IPS DF 19.7 (cell line): ENCODE measurements at places on chromosomes 11 and 22.

DNA sequence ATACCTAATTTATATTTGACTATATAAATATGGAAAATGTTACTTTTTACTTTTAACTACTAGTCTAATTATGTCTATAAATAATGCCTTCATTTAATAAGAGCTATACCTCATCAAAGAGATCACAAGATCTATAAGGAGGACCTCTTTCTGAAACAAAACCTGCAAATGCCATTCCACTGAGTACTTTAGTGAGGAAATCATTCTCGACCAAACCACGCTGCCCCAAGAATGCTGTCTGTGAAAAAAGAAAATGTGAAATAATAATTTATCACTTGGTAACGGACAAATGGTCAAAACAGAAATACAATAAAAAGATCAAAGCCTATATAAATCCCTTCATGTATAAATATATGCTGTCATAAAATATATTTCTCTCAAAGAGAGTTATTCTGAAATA is 301.7 kb downstream of the SBF2 start:
- DNase-seq, result no peak

DNA sequence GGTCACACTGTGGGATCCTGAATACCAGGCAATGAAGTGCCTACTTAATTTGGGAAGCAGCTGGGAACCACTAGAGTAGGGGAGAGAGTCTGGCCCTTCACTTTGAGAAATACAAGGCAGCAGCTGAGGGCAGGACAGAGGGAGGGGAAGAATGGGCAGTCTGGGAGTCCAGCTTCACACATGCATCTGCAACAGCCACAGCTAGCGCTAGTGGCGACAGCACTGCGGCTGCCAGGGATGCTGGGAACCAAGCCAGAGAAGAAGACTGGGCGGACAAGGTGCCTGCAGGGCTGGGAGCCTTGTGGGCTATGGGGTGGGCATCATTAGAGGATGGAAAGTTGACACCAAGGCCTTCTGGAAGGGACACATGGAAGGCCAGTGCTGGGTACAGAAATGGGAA is 15.8 kb downstream of the SCUBE2 start:
- DNase-seq, result no peak

DNA sequence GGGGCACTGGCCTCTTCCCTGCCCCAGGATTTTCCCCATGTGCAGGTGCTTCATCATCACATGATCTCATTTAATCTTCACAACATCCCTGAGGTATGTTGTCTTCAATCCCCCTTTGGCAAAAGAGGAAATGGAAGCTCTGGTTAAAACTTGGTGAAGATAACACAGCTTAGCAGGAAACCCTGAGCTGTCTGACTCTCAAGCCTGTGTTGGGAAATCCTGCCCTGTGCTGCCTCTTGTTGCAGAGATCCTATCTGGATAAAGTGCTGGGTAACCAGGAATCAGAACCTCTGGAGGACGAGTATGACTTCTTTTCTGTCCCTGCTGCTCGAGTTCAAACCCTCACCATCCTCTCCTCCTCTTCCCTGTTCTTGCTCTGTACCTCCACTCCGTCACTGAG is 13.1 kb upstream of the E2F8 start:
- no peak for DNase-seq

- no peak for DNase-seq
Measured at GRCh38 chr22:21971858-21972275, 10.7 kb downstream of the TOP3B start.

DNA sequence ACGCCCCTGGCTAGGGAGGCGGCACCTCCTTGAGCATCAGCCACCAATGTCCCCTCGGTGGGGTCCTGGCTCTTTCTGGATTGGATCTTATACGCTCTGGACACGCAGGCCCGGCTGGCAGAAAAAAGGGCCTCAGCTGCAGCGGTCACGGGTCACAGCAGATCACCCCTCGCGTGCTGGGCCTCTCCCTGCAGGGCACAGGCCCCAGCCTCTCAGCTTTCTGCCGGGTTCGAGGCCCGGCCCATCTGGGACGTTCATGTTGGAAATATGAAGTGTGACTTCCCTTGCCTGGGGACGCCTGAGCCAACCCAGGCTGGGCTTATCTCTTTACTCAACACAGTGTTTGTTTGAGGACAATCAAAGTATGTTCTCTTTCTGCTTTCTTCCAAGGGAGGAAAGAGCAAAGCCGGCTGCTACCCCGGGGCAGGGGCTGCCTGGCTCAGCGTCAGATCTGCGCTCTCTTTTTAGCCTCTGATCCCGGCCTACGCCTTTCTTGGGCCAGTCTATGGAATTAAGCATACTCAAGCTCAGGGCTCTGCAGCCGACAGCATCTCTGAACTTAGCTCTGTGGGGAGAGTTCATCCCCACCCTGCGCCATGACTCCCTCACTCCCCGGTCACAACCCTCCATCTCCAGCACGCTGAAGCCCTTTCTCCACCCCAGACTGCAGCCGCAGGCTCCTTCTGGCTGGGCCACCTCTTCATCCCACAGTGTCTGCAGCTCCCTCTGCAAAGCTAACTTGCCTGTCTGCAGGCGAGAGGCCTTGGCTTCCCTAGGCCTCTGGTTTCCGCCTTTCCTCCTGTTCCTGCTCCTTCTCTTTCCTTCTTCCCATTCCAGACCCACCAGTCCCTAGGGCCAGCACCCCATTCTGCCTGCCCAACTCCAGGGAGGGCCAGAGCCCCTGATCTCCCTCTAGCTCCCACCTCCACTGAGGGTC is 38.8 kb downstream of the ADAMTS15 start:
- DNase-seq, result no peak

DNA sequence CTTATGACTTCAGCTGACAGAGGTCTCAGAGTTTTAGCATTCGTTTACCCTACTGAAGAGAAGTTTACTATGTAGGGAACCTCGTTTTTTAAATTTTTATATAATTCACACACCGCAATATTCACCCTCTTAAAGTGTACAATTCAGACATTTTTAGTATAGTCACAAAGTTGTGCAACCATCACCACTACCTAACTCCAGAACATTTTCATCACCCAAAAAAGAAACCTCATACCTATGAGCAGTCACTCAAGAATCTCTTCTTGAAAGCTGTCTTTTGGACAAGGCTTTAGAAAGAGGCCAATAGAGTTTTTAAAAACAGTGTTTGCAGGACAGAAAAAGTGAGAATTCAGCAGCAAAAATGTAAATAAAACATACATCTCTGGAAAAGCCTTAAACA is 39.5 kb upstream of the CLNS1A start:
- no peak for DNase-seq
